ENCODE measurements at places on chromosomes 7 and 10. TPM values are rescaled to one million over a fixed set of nuclear protein-coding genes. Genes with fewer than 3 reads are reported as not detected.

The ANKRD26 gene
- total RNA-seq: 10.4 TPM

The ERVW-1 gene
- not detected for total RNA-seq

The RHEB gene
- 67.1 TPM for total RNA-seq

The SPACDR gene
- total RNA-seq: 1.5 TPM
